ENCODE measurements at places on chromosomes 13 and 19.

- no peak for DNase-seq
Measured at GRCh38 chr13:50366488-50367174, 351.4 kb downstream of the KCNRG start.

DNA sequence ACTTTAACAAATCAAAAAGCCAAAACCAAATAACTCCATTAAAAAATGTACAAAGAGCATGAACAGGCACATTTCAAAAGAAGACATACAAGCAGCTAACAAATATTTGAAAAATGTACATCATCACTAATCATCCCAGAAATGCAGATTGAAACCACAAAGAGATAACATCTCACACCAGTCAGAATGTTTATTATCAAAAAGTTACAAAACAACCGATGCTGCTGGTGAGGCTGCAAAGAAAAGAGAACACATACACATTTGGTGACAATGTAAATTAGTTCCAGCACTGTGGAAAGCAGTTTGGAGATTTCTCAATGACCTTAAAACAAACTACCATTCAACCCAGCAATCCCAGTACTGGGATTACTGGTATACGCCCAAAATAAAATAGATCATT, 756.0 kb upstream of the PCDH20 start:
- DNase-seq, result no peak

DNA sequence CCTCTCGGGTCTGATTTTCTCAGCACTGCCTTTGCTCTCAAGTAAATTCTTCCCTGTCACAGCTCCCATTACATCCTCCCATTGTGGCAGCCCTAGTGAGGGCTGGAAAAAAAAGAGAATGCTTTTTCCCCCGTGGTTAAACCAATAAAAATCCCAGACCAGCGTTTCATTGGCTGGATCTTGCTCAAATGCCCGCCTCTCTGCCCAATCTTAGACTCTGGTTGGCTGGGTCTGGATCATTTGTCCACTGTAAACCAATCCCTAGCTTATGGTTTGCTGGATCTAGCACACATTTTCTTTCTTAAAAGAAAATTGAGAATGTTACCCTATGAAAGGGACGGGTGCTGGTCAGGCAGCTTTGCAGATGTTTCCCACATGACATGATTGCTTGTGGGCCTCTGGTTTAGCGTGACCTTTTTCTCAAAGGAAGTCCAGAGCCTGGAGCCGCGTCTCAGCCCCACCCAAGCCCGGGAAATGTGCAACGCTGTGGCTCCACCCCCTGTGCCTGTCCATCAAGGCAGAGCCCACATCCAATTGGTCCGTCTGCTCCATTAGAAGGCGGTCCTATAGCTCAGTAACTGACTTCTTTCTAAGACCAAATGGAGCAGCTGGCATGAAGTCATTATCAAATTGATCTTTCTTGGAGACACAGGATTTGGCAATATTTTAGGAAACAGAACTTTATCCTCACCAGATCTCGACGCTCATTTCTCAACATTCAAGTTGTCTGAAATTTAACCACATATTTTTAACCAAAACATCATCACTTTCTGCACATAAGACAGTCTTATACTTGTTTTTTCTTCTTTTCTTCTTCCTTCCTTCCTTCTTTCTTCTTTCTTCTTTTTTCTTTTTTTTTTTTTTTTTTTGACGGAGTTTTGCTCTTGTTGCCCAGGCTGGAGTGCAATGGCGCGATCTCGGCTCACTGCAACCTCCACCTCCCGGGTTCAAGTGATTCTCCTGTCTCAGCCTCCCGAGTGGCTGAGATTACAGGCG, 2.6 kb upstream of the MCEMP1 start:
- peak; percentile 44 for DNase-seq

DNA sequence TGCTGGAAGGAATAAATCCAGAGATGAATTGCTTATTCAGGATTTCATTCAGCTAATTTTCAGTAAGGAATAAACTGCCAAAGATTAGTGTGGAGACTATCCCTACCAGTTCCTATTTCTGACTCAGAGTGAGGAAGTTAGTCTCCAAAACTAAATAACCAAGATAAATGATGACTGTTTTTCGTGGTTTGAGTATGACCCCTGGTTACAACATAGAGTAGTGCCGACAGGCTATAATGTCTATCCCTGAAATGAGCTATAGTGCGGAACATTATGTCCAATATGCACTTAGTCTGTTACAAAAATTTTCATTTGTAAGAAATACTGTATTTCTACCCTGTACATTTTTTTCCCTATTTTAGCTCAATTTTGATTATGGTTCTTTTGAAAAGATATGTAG, 51.4 kb downstream of the NBEA start:
- no peak for DNase-seq

DNA sequence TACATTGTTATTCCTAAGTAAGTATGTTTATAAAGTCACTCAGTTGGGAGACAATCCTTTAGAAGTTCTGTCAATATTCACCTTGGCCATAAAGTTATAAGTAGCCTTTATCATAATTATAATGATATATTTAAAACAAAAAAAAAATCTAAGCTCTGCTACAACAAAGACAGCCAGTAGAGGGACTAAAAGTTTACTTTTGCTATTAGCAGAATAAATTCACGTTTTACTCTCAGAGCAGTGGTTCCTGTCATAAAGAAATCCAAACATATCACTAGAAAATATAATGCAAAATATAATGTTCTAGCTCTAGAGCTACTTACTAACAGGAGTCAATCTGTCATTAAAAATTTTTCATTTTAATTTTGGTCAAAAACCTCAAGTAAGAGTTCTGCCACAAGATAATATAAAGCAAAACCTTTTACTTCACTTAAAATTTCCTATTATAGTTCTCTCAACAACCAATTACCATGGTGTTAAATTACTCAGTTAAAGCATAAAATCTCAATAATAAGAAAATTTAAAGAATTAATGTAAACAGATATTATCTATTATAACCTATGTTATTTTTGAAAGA, 17.7 kb downstream of the INTS6 start:
- no peak for DNase-seq

DNA sequence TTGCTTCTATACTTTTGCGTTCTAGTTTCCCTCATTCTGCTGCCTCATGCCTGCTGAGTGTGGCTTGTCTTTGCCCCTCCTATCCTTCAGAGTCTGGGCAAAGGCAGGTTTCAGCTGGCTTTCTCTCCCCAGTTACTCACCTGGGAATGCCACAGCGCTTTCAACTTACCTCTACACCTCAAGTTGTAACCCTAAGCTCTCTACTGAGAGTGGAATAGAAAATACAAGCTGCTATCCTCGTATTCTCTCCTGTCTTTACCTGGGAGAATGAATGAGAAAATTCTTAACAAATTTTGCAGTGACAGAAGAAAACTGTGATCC, 316.3 kb upstream of the KLF12 start:
- DNase-seq, result no peak

Data from occipital lobe (tissue), 3 donors.